ENCODE measurements at places on chromosomes 2 and 18.

GRCh38 chr2:64972426-64972825, 16.8 kb upstream of the SLC1A4 start:
- no peak for DNase-seq

- no peak for DNase-seq
Observed at GRCh38 chr18:79754831-79755351, 42.8 kb upstream of the KCNG2 start.

DNA sequence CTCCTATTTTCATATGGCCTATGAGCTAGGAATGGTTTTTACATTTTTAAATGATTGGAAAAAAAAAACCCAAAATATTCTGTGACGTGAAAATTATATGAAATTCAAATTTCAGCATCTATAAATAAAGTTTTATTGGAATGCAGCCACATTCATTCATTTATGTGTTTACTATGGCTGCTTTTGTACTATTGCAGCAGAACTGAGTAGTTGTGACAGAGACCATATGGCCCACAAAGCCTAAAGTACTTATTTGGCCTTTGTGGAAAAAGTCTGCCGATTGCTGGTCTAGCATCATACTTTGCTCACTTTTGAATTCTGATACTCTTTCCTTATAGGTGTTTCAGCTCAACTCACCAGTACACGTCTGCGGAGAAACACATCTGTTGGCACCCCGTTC, 39.0 kb downstream of the MYO3B start:
- no peak for DNase-seq

GRCh38 chr2:120053891-120054290, 41.0 kb downstream of the EPB41L5 start:
- no peak for DNase-seq

Measured in CD4-positive, alpha-beta T cell treated with Interferon alpha-2 for 1 hour (primary cell).